Stomach (tissue), 19 donors: ENCODE measurements at places on chromosomes 4 and X.
A peak's percentile ranks its signal among the peaks of the same experiment; 100 is the strongest.

- H3K27me3 ChIP-seq: no peaks in the 10 kb centered on the region
- H3K36me3 ChIP-seq: no peaks in the 10 kb centered on the region
- no peak overlapping the region for H3K27ac ChIP-seq
- H3K4me1 ChIP-seq: peaks cover 30% of the 10 kb centered on the region
These were observed 467.9 kb downstream of the INPP4B start for GRCh38 chr4:142378179-142378578.

DNA sequence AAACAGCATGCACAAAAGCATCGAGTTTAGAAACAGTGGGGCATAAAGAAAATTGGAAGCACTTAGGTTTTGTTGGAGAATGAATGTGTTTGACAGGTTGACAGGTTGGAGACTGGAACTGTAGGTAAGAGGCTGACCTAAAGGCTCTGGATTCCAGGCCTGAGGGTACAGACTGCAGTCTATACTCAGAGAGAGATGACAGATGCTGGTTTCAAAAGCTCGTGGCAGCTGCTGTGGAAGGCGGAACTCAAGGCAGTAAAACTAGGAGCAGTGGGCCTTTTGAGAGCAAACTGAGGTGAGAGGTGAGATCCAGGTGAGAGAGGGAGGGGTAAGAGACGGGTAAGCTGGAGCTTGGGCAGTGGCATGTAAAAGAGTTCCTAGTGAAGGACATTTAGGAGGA is 415.2 kb downstream of the TRIML1 start:
- no peak overlapping the region for H3K27ac ChIP-seq
- no peaks in the 10 kb centered on the region for H3K36me3 ChIP-seq
- no peak for DNase-seq
- H3K4me1 ChIP-seq: no peaks in the 10 kb centered on the region
- H3K27me3 ChIP-seq: no peaks in the 10 kb centered on the region

GRCh38 chr4:23348789-23349498 is 540.9 kb downstream of the PPARGC1A start:
- no peak for DNase-seq
- no peak overlapping the region for H3K4me3 ChIP-seq
- H3K36me3 ChIP-seq: no peaks in the 10 kb centered on the region
- no peaks in the 10 kb centered on the region for H3K27me3 ChIP-seq

DNA sequence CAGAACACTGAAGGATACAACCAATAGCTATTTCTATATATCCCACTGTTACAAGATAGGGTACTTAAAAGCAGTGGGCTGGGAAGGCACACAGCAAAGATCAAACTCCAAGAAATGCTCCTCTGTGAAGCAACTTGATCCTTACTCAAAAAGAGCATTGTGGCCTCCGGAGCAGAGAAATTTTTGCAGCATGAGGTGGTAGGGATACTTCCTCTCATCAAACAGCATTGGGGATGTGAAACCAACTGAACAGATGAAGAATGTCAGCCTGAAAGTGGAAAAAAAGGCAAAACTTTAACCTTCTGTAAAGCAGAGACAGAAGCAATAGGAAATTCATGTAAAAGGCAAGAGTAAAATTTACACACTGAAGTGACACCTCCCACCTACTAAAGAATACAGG is 92.2 kb downstream of the HUWE1 start:
- no peak for DNase-seq
- no peak overlapping the region for H3K27ac ChIP-seq
- peaks cover 86% of the 10 kb centered on the region for H3K36me3 ChIP-seq

GRCh38 chr4:20462426-20463175 is 210.9 kb downstream of the SLIT2 start:
- no peaks in the 10 kb centered on the region for H3K36me3 ChIP-seq
- no peak overlapping the region for H3K4me3 ChIP-seq

DNA sequence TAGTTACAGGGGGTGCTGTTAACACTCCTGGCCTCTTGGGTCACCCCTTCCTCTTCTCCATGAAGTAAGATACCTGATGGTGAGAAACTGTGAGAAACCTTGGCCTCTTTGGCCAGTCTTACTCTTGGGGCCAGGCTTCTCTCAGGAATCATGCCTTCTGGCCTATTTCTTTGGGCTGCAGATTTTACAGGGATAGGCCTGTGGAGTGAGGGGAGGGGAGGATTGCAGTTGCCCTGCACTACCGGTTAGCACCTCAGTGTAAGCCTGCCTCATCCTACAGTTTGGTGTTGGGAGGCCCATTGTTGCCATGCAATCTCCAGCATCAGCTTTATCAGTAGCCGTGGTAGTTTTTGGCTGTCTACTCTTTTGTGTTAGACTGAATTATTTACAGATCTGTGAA is 7.6 kb upstream of the PGRMC2 start:
- DNase-seq: no peak
- H3K4me3 ChIP-seq: no peak overlapping the region
- no peaks in the 10 kb centered on the region for H3K36me3 ChIP-seq
- H3K27ac ChIP-seq: no peak overlapping the region
- no peaks in the 10 kb centered on the region for H3K27me3 ChIP-seq

DNA sequence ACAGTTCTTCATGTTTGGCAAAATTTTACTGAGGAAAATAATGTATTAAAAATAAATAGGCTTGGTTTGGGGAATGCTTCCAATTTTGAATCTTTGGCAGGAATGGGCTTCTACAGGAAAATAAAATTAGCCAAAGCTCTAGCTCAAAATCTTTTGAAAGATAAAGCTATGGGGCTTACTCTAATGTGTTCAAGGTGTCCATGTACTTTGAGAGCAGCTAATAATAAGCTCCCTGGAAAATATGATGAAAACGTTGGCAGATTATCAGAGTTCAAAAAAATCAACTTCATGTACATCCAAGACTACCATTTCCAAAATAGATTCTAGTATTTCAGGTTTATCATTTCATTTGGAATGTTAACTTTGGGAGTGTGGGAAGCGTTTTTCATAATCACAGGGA is 158.4 kb downstream of the EMCN start:
- H3K27me3 ChIP-seq: no peaks in the 10 kb centered on the region
- H3K4me1 ChIP-seq: no peaks in the 10 kb centered on the region
- H3K27ac ChIP-seq: no peak overlapping the region
- peak; percentile 5 for DNase-seq
- no peak overlapping the region for H3K4me3 ChIP-seq
- H3K36me3 ChIP-seq: no peaks in the 10 kb centered on the region

DNA sequence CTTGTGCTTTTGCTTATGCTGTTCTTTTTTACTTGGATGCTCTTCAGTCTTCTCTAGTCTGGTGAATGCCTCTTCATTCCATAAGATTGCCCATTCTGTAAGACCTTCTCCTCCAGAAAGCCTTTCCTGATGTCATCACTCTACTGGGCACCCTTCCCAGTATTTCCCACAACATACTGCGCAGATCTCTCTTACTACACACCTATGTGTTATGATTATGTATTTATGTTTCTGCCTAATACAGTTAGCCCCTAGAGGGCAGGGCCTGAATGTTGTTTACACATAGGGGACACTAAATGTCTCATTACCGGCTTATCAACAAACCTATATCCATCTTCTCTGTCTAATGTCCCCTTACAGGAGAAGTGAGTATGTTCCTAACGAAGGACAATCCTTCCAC is 21.1 kb downstream of the AIFM1 start:
- H3K36me3 ChIP-seq: no peaks in the 10 kb centered on the region
- no peaks in the 10 kb centered on the region for H3K27me3 ChIP-seq
- no peak overlapping the region for H3K4me3 ChIP-seq

- H3K36me3 ChIP-seq: no peaks in the 10 kb centered on the region
- no peak for DNase-seq
- H3K27me3 ChIP-seq: no peaks in the 10 kb centered on the region
- H3K4me1 ChIP-seq: no peaks in the 10 kb centered on the region
These were observed 16.9 kb upstream of the ANOS1 start for GRCh38 chrX:8748855-8749254.

DNA sequence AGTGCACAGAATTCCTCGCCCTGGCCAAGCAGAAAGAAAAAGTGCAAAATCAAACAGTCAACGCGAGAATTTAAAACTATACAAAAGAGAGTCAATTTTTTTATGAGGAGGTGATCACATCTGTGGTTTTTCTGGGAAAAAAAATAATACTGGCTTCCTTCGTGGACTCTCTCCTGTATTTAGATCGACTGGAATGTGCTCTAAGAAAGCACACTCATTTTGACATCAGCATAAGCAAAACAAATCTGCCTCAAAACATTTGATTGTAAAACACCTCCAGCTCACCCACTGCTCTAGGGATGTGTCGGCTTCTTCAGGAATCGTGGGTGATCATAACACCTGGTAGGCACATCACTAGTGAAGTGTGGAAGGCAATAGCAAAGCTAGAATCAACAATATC is 417.4 kb upstream of the FAT1 start:
- no peaks in the 10 kb centered on the region for H3K36me3 ChIP-seq
- no peak overlapping the region for H3K27ac ChIP-seq
- H3K4me1 ChIP-seq: no peaks in the 10 kb centered on the region
- no peak overlapping the region for H3K4me3 ChIP-seq
- no peak for DNase-seq

DNA sequence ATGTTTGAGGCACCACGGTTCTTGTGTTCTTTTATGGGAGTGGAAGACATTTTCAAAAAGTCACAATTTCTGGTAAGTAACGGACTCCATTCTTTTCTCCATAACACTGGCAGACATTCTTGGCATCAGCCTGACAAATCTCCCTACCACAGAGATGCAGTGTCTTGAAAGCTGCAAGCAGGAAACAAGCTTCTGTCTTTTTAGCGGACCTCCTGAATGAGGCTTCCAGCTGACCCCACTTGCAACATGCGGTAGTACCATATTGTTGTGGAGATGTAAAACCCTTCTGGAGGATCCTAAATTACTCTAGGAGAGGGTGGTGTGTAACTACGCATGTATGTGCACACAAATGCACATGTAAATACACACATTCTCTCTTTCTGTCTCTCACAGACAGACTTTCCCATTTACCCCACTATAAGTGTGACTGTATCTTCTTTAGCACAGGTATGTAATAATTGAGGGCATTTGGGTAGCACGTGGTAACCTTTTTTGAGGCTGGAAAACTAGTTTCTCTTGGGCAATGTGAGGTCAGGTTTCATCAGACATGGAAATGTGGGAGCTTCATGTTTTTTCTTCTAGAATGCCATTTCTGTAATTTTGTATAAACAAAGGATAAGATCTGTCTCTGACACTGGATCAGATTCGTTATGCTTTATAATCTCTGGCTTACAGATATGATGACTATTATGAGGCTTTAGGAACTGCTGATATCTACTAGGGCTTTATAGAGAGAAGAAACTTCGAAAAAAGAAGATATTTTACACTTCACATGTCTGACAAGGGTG is 130.1 kb downstream of the MGST2 start:
- no peaks in the 10 kb centered on the region for H3K27me3 ChIP-seq
- no peak for DNase-seq
- H3K4me3 ChIP-seq: no peak overlapping the region
- no peaks in the 10 kb centered on the region for H3K36me3 ChIP-seq
- H3K27ac ChIP-seq: no peak overlapping the region
- H3K4me1 ChIP-seq: no peaks in the 10 kb centered on the region

- H3K4me1 ChIP-seq: no peaks in the 10 kb centered on the region
- peaks cover 6% of the 10 kb centered on the region for H3K36me3 ChIP-seq
- no peak overlapping the region for H3K27ac ChIP-seq
- no peak overlapping the region for H3K4me3 ChIP-seq
- no peak for DNase-seq
These were observed 23.4 kb upstream of the ANKRD17 start for GRCh38 chr4:73281982-73282381.

DNA sequence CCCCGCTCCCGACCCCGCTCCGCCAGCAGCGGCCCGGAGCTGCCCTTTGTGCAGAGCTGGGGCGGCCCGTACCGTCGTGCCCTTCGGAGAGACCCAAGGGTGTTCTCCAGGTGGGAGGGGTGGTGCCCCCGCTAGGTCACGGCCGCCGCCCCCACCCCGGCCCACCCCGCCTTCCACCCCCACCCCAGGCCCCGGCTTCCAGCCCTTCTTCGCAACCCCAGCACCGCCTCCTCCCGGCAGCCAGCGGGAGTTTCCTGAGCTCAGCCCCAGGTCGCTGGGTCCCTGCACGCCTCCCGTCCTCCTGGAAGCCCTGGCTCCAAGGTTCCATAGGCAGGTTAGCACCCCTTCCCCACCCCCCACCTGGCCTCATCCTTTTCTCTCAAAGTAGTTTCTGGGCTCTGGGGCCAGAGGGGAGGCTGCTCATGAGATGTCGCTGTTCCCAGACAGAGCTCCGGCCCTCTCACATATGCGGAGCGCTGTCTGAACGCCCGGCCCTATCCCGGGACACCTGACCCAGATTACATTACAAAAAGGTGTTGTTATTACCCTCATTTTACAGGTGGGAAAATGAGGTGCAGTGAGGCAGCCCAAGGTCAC is 25.2 kb upstream of the FGFR3 start:
- H3K4me1 ChIP-seq: peaks cover 51% of the 10 kb centered on the region
- peak; percentile 89 for DNase-seq
- H3K36me3 ChIP-seq: no peaks in the 10 kb centered on the region
- H3K27me3 ChIP-seq: peaks cover 98% of the 10 kb centered on the region
- H3K27ac ChIP-seq: no peak overlapping the region
- H3K4me3 ChIP-seq: peak overlapping the region; percentile 47

DNA sequence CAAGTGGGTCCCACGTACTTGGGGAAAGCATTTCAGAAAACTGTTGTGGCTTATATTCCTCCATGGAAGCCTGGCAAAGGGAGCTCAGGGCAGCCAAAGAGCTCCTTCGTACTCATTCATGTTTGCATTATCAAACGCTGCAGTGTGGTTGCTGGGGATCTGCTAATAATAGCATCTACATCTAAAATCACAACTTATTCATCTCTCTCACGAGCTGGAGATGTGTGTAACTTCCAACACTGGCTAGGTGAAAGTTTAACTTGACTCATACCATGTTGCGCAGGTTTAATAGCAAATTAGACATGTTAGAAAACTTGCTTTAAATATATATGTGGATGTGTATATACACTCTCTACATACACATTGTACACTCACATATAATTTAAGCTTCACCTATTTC is 415.1 kb downstream of the AFF2 start:
- H3K27ac ChIP-seq: no peak overlapping the region
- H3K4me3 ChIP-seq: no peak overlapping the region
- H3K4me1 ChIP-seq: no peaks in the 10 kb centered on the region
- no peaks in the 10 kb centered on the region for H3K27me3 ChIP-seq

- DNase-seq: no peak
- no peaks in the 10 kb centered on the region for H3K27me3 ChIP-seq
- no peaks in the 10 kb centered on the region for H3K36me3 ChIP-seq
- H3K27ac ChIP-seq: no peak overlapping the region
These were observed 28.4 kb upstream of the USP53 start for GRCh38 chr4:119184128-119184527.

DNA sequence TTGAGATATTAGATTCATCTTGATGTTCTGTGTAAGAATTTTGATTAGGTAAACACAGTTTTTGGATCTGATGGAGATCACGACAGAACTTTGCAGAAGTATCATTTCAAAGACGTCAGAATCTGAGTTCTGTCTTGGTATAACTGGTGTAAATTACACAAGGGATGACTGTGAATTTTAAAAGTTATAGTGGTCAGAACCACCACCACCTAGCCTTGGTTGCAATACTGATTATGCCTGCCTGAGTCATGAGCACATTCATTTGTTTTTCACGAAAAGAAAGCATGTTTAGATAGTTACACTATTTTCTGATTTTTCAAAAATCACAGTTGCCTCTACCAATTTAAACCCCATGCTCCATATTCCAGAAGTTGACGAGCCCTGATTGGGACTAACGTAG is 54.8 kb downstream of the ZFX start:
- peaks cover 16% of the 10 kb centered on the region for H3K4me1 ChIP-seq
- no peak overlapping the region for H3K4me3 ChIP-seq
- H3K36me3 ChIP-seq: no peaks in the 10 kb centered on the region
- H3K27ac ChIP-seq: no peak overlapping the region

- H3K4me1 ChIP-seq: no peaks in the 10 kb centered on the region
- no peak overlapping the region for H3K4me3 ChIP-seq
- no peaks in the 10 kb centered on the region for H3K36me3 ChIP-seq
- DNase-seq: no peak
- no peak overlapping the region for H3K27ac ChIP-seq
These were observed 14.2 kb downstream of the ELOVL6 start for GRCh38 chr4:110184140-110184790.
